Pericardium fibroblast (primary cell): ENCODE measurements at places on chromosomes 1 and 21. TPM values are rescaled to one million over a fixed set of nuclear protein-coding genes. Genes with fewer than 3 reads are reported as not detected.

The EFNA3 gene
- total RNA-seq: 2.3 and 4.9 TPM in 2 replicates

The ACKR1 gene
- 2.9 and 10.7 TPM in 2 replicates for total RNA-seq

The BECN2 gene
- total RNA-seq: not detected in 2 replicates

The LCE1F gene
- total RNA-seq: not detected in 2 replicates

The LDLRAD1 gene
- total RNA-seq: not detected in 2 replicates
